ENCODE measurements at places on chromosomes 7 and 10.

DNA sequence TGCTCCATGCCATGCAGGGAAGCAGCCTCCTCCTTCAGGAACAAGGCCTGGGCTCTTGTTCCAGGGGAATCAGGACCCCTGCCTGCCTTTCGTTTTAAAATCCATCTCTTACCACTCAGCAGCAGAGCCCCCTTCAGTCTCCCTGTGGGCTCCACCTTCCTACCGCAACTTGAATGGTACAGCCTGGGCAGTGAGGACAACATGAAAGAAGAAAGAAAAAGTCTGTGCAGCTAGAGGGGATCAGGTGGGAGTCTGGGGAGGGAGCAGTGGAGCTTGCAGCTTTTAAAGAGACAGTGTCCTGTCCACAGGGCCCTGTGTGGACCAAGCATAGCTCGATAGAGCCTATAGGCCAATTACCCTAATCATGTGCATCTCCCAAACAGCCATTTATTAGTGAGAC lies 3.7 kb downstream of the PLXNA4 start:
- DNase-seq: no peak

DNA sequence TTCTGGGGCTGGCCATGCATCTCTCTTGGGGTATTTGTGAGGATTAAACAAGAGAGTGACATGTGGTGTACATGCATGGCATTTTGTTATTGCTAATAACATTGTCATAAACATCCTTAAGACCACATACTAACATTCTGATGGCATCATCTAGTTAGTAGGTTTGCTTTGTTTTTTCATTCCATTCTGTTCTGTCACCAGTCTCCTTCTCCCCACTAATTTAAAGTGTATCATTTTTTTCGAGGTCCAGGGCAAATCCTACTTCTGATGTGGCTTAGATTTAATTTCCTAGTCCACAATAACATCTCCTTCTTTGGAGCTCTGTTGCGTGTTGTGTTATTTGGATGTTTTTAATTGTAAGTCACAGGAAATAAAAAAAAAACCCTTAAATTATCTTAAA lies 248.1 kb downstream of the LRMDA start:
- no peak for DNase-seq

DNA sequence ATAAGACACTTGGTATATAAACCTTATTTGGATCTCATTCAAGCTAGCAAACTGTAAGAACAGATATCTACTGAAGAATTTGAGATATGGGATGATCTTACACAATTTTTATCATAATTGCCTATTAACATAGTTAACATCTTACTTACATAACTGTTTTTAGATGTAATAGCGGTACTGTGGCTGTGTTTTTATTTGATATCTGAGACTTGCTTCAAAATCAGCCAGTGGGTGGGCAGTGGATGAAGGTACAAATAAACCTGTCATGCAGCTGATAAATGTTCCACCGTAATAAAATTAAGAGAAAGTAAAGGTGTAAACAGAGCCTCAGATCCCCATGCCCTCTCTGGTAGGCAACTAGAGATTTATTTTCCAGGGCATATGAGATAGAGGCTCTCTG lies 28.4 kb upstream of the PTPRN2 start:
- no peak for DNase-seq

GRCh38 chr10:62131724-62132123 lies 136.9 kb downstream of the RTKN2 start:
- DNase-seq: no peak

GRCh38 chr7:157397731-157398691 lies 61.2 kb downstream of the DNAJB6 start:
- DNase-seq: no peak

- no peak for DNase-seq
Observed at GRCh38 chr7:2939193-2939885, 95.2 kb upstream of the GNA12 start.

DNA sequence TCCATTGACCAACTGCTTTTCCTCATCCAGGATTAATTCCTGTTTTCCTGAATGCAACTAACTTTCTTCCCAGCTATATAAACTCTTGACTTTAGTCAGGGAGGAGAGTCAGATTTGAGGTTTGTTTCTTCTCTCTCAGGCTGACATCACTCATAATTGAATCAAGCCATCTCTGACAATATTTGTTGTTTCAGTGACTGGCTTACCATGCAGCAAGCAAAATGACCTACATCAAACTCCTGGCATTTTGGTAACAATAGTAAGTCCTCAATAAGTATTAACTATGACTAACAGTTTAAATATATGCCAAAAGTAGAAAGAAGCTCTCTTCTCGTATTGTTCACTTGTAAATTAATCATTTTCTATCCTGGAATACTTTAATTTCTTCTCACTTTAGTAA lies 625.7 kb upstream of the KCND2 start:
- no peak for DNase-seq

GRCh38 chr7:141838581-141838980 lies 2.7 kb downstream of the PRSS37 start:
- no peak for DNase-seq

- DNase-seq: no peak
Observed at GRCh38 chr7:123821320-123821719, 23.6 kb upstream of the HYAL4 start.

DNA sequence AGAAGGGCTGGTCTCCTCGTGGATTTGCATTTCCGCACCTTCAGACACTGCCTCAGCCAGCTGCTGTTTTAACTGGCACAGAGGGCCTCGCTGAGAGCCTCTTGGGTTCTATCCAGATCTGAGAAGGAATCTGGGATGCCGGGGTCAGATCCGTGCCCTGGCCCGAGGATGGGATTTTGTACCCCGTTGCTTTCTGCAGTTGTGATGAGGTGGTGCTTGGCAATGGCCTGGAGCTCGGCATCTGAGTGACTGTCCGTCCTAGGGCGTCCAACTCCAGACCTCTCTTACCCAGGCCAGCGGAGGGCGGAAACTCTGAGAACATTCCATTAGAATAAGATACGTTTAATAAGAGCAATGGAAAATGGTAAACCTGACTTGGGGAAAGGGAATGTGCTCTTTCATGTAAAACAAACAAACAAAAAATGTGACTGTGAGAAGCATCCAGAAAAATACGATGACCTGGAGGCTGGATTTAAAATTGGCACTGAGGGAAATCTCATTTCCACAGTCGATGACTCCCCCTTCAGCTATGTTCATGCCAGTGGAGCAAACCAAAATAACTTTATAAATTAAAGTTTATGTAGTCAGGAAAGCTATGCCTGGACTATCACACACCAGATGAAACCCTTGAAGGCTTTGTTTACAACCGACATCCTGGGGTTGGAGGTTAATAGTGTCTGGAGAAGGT lies 39.6 kb downstream of the GRK5 start:
- DNase-seq: no peak

GRCh38 chr7:46791188-46791587 lies 790.7 kb downstream of the TNS3 start:
- DNase-seq: no peak
